ENCODE measurements at places on chromosomes 16 and 17. TPM values are rescaled to one million over a fixed set of nuclear protein-coding genes. Genes with fewer than 3 reads are reported as not detected.

The ITGB3 gene
- total RNA-seq = 1.2 TPM

The GOSR1 gene
- 28.5 TPM for total RNA-seq

The ZSCAN10 gene
- total RNA-seq = not detected

The KRT40 gene
- total RNA-seq = not detected

The RAD51C gene
- total RNA-seq = 36.3 TPM

The SNX20 gene
- total RNA-seq = under 0.01 TPM

The SOX9 gene
- total RNA-seq = 7.7 TPM

The KRTAP9-2 gene
- total RNA-seq = not detected

The NPIPB6 gene
- 0.82 TPM for total RNA-seq

The DOC2B gene
- 35.1 TPM for total RNA-seq

The HOXB8 gene
- not detected for total RNA-seq

- no peak for DNase-seq
Observed at GRCh38 chr17:36661047-36661666, 59.8 kb downstream of the MRM1 start.

- no peak for DNase-seq
Observed at GRCh38 chr17:82571855-82572254, 52.3 kb downstream of the FOXK2 start.

GRCh38 chr17:33492731-33493265, 199.7 kb upstream of the ASIC2 start:
- DNase-seq = no peak

DNA sequence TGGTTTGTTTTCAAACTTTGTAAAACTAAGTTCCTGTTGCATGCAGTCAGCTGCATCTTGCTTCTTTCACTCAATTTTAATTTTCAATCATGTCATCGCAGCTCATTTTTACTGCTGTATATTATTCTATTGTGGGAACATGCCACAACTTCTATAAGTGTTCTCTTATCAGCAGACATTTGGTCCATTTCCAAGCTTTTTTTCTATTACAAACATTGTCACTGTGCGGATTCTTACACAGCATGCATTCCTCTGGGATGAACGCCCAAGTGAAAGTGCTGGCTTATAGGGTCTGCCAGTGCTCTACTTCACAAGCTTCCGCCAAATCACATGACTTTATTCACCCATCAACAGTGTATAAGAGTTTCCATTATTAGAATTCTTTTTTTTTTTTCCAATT, 22.7 kb downstream of the GINS3 start:
- DNase-seq = no peak

- no peak for DNase-seq
Observed at GRCh38 chr16:2833776-2834175, 3.7 kb downstream of the ZG16B start.

GRCh38 chr16:65975049-65975708, 391.3 kb upstream of the CDH5 start:
- DNase-seq = no peak

GRCh38 chr17:39104046-39104445, 47.4 kb downstream of the PLXDC1 start:
- no peak for DNase-seq

DNA sequence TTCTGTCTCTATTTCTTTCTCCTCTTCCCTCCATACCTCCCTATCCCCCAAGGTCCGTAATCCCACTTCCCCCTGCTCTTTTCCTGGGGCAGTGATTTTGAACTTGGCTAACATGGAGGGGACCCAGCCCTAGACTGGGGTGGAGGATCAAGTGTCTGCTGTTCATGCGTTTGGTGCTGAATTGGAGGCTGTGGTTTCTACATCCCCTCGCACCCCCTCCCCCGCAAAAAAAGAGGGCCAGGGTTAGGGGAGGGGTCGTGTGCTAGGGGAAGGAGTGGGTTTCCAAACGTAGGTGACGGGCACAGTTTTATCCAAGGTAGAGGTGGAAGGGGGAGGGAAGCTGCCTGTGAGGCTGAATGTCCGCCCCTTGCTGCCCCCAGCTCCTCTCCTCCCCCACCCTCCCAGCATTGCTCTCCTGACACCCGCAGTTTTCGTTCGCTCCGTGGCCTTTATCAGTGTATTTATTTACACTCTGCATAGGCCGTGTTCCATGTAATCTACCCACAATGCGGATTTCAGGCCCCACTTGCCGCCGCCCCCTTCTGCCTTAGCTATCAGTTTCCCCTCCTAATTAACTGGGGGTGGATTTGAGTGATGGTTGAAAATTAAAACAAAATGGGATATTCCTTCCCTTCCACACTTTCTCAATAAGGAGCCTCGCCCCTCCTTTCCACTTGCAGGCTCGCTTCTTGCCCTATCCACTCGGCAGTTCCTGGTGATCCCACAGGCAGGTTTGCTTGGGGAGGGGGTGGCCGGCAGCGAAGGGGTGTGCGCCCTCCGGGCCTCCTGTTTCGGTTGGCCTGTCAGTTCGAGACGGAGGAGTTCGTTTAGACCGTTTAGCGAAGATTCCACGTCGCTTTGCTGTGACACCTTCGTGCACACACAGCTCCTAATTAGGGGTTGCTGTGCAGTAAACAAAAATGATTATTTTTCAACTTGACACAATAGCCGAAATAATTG, 2.0 kb downstream of the GNAO1 start:
- DNase-seq = no peak

- DNase-seq = no peak
Observed at GRCh38 chr16:30820952-30821421, 34.0 kb upstream of the ZNF629 start.

DNA sequence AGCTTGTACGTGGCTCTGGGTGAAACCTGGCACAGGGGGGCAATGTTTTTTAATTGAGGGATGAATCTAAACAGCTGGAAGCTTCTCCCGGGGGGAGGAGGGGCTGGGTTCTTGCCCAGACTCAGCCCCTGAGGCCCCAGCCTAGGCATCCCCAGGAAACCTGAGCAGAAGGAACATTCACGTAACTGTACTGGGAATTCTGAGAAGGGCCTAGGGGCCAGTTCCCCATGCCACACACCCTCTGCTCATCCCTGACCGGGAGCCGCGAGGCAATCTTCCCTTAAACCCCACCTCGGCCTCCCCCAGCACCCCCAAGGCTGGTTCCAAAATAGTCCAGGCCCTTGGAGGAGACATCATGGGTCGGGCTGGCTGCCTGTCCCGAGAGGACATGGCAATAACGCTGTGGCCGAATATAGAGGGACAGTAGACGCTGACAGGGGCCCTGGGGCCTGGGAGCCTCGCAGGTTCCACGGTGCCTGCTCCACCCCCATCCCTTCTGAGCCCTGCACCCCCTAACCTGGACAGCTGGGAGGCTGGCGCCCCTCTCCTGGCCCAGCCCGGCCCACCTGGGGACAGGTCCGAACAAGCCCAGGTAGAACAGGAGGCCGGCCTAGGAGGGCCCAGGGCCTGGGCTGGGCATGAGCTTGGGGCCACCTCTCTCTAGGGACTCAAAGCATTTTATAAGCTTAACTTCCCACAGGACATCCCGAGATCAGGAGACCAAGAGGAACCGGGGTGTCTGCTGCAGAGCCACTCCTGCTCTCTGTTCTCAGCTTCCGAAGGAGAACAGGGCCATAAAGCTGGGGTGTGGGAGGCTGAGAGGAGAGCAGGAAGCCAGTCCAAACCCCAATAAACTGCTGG, 83.2 kb upstream of the TOB1 start:
- no peak for DNase-seq

GRCh38 chr16:4763791-4764190, 3.2 kb downstream of the ZNF500 start:
- DNase-seq = no peak

- no peak for DNase-seq
Observed at GRCh38 chr17:56851008-56851407, 17.1 kb downstream of the DGKE start.

GRCh38 chr17:58084317-58084981, 1.2 kb downstream of the DYNLL2 start:
- DNase-seq = no peak

DNA sequence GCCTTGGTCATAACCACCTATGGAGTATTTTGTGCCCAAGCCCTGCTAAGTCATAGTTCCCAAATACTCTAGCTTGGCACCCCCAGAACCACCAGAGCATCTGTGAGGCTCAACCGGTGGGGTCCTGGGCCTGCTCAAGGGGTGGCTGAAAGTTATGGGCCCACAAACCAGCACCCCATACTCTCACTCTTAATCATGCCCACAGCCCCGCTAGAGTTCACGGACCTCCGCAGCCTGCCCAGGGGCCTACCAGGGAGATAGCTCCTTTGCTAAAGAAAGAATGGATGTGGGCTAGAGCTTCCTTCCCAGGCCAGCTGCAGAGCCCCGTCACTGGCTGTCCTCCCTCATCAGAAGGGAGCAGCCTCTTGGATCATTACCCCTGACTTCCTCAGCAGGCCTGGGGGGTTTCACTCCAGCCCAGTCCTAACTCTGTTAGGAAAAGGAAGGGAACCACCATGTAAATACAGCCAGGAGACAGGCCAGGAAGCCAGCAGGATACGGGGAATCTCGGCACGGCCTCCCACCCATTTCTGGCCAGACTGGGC, 1.4 kb downstream of the GIT1 start:
- no peak for DNase-seq

- DNase-seq = no peak
Observed at GRCh38 chr17:34665819-34666763, 86.7 kb downstream of the TMEM132E start.

- DNase-seq = no peak
Observed at GRCh38 chr17:52227926-52228325, 69.4 kb upstream of the CA10 start.

Data from frontal cortex (tissue), 4 donors.